ENCODE measurements at places on chromosomes 2 and 18.

DNA sequence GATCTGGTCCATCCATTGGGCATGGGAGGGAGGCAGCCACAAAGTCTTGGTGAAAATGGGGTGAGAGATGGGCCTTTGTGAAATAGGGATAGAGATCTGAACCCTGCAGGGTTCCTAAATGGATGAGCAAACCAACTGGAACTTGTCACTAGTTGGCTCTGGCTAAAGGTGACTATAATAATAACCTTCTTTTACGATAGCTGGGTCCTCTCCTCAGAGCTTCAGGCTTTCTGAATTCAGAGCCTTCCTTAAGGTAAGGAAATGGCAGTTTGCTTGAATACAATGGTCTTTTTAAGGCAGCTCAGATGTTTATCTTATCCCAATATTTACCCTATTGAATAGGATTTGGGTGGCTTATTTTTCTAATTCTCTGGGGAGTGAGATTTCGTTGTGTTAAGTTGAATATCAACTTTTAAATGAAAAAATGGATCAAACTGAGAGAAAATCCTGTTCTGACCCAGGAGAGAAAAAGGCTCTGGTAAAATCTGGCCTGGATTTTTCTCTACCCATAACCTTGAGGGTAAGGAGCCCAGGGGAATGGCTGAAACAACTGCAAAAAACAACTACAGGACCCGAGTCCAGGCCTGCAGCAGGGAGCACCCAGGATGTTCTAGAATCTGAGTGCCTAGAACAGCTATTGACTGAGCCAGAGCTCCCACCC, 61.1 kb upstream of the CXCR4 start:
- DNase-seq: no peak

DNA sequence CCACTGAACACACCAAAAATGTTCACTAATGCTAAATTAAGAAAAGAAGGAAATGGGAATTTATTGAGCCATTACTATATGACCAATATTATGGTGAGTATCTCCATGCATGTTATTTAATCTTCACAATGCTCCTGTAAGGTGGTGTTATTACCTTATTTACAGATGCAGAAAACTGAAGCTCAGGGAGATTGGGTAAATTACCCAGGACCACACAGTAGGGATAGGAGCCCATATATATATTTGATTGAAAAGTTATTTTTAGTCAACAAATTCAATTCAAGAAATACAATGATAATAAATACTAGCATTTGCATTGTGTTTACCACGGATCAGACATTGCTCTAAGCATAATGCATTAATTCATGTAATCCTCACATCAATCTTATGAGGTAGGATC, 202.2 kb upstream of the FBXO11 start:
- DNase-seq: no peak

DNA sequence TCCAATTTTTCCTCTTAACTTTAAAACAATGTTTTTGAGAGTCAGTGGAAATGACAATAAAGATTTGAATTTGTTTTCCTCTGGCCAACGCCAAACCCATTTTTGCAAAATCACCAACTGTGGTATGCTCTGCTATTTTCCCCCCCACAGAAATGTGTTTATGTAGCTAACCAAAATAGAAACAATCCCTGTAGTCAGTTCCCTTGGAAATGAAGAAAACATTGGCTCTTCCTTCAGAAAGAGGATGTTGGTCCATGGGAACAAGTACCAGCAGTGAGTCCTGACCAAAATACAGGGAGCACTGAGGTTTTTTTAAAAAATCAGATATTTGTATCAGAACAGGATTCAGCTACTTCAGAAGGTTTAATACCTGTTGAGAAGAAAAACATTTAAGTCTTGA, 65.3 kb downstream of the SLC40A1 start:
- no peak for DNase-seq

GRCh38 chr2:208103616-208104015, 20.7 kb downstream of the CRYGD start:
- no peak for DNase-seq

All from HL-60 (cell line).